ENCODE measurements at places on chromosomes 12 and 14.

DNA sequence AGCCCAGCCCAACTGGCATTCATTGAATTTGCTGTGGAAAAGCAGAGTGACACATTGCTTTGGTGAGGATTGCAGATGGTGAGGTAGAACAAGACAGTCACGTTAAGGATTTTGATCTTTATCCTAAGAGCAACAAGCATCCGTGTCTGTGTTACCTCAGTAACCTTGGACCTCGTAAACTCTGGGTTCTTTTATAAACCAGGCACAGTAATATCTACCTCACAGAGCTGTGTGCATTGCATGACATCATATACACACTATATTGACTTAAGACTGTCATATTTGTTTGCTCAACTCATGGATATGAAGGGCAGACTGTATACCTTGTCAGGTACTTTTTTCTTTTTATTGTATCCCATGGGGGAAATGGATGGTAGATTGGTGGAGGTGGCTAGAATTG, 156.2 kb downstream of the ETV6 start:
- no peak for DNase-seq

- no peak for DNase-seq
Measured at GRCh38 chr12:50057896-50058670, 687 bp downstream of the ASIC1 start.

DNA sequence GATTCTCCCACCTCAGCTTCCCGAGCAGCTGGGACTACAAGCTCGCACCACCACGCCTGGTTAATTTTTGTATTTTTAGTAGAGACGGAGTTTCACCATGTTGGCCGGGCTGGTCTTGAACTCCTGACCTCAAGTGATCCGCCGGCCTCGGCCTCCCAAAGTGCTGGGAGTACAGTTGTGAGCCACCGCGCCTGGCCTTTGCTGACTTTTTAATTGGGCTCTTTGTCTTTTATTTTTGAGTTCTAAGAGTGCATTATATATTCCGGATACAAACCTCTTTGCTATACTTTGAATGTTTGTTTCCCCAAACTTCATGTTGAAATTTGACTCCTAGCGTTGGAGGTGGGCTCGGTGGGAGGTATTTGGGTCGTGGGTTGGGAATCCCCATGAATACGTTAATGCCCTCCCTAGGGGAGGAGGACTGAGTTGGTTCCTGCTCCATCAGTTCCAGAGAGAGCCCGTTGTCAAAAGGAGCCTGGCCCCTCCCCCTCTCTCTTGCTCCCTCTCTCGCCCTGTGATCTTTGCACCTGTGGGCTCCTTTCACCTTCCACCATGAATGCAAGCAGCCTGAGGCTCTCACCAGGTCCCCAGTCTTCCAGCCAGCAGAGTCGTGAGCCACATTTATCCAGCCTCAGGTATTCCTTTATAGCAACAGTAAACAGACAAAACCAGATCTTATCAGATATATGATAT, 103.2 kb upstream of the EVL start:
- no peak for DNase-seq

DNA sequence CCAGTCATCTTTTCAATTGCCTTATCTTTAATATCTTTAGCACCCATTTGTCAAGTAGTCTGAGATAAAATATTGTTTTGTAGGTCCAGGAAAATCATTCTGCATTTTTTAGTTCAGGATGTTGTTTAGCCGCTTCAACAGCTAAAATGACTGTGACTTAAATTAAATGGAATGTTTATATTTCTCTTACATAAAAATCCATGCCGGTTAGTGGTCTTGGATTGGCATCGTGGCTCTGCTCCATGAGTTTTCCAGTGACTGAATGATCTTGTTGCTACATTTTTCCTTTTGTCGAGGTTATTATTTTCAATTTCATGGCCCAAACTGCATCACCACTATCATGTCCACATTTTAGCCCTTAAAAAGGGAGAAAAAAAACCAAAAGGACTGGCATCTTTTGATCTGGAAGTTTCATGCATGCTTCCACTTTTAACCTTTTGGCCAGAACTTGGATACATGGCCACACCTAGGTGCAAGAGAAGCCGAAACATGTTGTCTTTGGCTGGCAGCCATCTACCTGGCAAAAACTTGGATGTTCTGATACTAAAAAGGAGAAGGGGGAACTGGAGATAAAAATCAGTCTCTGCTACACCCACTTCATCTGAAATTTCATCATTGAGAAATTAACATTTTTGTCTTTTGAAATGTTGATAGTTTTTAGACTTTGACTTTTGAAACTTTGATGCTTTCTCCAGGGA, 142.4 kb downstream of the OTOGL start:
- DNase-seq = no peak

DNA sequence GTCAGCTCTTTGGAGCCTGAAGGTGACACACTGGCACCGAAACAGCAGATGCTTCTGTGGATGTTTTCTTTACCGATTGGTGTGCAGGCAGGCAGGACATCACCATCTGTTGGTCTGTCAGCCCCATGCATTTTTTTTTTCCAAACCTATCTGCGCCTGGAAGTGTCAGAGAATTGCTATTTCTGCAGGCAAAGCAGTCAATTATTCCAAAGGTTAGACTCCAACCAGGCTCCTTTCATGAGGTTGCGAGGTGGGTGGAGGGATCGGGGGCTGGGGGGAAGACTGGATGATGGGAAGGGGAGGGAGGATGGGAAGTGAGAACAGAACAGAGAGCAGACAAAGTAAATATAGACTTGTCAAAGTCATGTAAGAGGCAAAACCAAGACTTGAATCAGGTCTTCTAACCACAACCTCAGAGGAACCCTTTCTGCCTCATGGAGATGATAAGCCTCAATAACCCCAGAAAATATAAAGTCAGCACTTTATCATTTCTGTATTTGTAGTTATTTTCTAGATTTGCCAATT, 117.7 kb downstream of the OTOGL start:
- no peak for DNase-seq

DNA sequence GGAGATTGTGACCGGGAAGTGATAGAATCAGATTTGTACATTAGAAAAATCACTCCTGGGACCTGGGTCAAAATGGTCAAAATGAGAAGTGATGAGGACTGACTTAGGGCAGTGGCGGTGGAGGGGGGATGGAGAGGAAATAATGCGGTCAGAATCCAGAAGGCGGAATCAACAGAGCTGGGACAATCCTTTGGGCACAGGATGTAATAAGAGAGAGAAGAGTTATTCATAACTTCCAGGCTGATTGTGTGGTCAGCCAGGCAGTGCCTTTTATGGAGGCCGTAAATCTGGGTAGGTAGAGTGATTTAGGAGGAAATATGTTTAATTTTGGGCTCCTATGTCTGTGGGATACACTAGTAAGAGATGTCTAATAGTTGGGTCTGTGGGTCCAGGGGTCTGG, 21.6 kb downstream of the FBXL14 start:
- DNase-seq = no peak

- DNase-seq = no peak
Measured at GRCh38 chr12:84875241-84875640, 37.4 kb downstream of the SLC6A15 start.
